Mesendoderm (in vitro differentiated cells): ENCODE measurements at places on chromosomes 16 and 17.

DNA sequence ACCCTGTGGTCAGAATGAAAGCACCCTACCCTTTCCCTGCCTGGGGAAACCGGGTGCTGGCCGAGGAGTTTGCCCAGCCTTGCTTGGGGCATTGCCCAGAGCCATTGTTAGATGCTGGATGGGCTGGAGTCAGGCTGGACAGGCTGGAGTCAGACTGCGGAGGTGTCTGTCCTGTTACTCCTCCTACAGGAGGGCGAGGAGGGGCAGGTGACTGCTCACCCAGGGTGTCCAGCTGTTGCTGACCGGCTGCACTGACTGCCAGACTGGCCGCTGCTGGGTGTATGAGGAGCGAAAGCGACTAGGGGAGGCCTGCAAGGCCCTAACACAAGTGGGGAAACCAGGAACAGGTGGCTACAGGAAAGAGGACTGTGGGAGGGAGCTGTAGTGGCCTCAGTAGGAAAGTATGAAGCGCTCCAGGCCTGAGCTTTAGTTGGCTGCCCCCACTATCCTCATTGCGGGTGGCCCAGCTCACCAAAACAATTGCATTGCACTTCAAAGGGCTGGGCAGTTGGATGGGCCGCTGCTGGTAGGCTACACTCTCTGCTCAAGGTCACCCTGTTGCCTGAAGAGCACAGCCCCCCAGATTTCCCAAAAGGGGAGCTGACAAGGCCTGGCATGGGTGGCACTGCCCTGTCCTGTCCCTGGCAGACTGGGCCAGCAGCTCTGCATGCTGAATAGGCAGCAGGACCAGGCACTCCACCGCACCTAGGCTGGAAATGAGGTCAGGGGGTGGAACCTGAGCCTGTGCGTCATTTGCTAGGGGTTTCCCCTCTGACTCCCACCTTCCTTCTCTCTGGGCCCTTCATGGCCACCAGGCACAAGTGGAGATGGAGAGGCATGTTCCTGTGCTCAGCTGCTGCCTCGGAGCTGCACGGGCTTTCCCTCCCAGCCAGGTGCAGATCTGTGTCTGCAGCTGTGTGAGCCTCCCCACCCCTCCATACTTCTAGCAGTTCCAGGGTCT lies 18.4 kb downstream of the LDHD start:
- DNase-seq = no peak

DNA sequence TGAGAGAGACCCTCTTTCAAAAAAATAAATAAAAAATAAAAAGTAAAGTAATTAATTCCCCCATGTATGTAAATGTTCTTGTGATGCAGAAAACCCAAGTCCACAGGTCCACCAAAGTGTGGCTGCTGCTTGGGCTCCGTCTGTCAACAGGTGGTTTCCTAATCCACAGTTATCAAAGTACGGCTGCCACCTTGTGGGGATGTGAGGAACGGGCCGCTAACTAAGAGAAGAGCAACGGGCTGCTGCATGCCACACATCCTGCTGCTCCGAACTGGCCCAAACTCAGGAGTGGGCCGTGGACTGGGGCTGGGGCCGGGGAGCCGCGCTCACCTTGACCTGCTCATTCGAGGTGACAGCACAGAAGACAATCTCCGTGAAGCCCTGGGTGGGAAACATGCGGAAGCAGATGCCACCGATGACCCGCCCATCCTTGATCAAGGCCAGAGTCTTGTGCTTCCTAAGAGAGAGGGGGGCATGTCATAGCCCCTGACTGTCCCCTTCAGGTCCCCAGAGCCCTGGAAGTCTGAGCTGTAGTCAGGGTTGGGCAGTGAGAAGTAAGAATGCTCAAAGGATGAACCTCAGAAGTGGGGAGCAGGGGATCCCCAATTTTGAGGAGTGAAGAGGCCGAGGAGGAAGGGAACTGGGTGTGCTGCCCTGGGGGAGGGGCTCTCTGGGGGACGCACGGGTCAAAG lies 4.3 kb downstream of the KAT2A start:
- DNase-seq = peak; percentile 87

DNA sequence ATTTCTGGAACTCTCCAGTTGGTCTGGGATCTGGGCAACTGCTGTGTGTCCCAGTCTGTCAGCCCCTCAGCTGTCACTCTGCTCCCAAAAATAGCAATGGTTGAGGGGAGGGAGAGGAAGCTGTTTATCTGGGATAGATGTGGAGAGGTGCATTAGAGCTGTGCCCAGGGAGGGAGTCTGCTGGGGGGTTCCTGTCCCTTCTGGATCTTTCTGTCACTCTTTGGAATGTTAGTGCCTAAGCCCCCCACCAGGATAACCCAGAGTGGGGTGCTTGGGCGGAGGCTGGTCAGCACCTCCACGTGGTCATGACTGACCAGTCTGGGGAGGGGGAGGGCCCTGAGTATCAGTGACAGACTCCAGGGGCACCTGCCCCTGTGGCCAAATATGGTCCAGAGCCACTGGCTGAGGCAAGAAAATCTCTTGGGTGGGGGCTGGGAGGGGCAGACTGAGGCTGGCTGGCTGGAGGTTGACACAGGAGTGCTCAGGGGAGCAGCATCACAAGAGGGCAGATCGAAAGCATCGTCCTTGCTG lies at the start of gene UNC45B:
UNC45B (plus strand) TSS at position 443 of the 531 bp plus-strand sequence. CDS start 447 bp downstream, outside the sequence.
- DNase-seq = no peak

- no peak for DNase-seq
These were observed 81.4 kb upstream of the PSMD7 start for GRCh38 chr16:74215249-74215648.

GRCh38 chr17:47703191-47703591 lies 9.2 kb downstream of the TBKBP1 start:
- no peak for DNase-seq

DNA sequence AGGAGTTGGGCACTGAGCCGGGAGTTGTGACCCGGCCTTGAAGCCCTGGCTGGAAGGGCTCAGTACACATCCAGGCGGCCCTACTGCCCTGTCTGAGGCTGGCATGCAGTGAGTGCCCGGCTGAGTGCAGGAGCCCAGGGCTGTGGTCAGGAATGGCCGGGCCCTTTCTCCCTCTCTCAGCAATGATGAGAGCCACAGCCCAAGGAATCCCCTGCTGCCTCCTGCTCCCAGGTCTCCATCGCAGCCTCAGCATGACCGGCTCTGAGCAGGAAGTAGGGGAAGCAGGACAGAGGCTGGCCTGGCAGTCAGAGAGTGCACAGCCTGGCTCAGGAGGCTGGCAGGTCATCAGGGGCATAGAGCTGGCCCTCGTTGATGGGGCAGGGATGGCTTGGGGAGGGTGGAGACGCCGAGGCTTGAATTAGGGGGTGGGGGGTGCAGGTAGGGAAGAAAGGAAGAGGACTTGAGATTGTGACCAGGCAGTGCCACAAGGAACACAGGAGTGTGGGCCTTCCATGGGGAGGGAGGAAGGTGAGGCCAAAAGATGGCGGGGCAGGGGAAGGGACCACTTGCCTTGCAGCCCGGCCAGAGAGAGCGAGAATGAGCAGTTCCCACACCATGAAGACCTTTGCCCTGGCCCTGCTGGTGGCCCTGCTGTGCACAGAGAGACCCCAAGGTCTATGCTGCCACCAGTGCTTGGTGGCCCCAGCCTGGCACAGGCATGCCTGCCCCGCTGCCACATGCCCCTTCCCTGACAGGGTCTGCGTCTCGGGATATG lies 32.1 kb upstream of the KRT17 start:
- DNase-seq = no peak

- no peak for DNase-seq
These were observed 491 bp downstream of the POLR2C start for GRCh38 chr16:57462978-57463362.

DNA sequence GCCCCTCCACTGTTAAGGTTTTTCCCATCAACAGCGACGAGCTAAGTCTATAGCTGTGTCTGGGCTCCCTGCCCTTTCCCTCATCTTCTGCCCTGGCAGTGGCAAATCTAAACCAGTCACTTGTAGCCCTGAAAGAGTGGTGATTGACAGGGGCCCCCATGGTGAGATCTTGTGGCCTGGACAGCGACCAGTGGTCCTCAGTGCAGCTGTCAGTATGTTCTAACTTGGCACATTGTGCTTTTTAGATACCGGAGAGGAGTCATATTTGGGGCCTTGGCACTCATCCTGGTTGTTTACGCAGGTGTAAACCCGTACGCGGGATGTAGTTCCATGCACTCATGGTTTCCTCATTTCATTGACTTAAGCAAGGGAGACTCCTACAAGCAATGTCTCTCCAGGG lies 57.5 kb upstream of the ARHGAP44 start:
- DNase-seq = no peak

DNA sequence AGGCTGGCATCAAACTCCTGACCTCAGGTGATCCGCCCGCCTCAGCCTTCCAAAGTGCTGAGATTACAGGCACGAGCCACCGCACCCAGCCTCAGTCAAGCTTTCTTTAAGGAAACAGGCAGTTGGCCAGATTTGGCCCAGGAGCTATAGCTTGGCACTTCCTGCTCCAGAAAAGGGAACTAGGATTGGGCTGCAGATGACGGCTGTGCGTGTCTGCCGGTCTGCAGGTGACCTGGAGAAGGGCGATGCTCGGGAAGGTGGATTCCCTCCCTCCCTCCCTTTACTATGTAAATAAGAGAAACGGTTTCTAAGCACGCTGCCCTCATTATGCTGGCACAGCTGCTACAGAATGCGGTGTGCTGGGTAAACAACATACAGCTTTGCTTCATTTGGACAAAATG lies 215.9 kb downstream of the RPTOR start:
- DNase-seq = no peak

DNA sequence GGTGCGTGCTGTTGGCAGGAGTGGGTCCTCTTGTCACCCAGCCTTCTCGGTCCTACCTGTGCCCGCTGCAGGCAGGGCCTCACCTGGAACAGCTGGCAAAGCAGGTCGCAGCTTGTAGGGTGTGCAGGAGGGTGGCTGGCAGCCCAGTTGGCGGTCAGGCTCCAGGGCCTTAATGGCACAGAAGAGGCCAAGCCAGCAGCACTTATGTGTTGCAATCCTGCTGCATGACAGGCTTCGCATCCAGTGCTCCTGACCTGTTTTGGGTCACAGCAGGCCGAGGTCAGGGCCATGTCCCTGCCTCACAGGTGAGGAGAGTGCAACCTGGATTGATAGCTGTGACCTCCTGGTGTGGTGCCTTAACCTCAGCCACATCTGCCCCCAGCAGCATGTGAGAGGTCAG lies 31.9 kb downstream of the ZC3H18 start:
- DNase-seq = no peak

- no peak for DNase-seq
These were observed 257 bp downstream of the SNAI3 start for GRCh38 chr16:88686062-88686438.

- DNase-seq = no peak
These were observed 43.5 kb downstream of the CYB561 start for GRCh38 chr17:63402431-63403212.

- DNase-seq = peak; percentile 88
These were observed 2.9 kb upstream of the CACNG3 start for GRCh38 chr16:24253192-24253591.

GRCh38 chr16:52578829-52579498 lies 32.0 kb upstream of the TOX3 start:
- DNase-seq = no peak

DNA sequence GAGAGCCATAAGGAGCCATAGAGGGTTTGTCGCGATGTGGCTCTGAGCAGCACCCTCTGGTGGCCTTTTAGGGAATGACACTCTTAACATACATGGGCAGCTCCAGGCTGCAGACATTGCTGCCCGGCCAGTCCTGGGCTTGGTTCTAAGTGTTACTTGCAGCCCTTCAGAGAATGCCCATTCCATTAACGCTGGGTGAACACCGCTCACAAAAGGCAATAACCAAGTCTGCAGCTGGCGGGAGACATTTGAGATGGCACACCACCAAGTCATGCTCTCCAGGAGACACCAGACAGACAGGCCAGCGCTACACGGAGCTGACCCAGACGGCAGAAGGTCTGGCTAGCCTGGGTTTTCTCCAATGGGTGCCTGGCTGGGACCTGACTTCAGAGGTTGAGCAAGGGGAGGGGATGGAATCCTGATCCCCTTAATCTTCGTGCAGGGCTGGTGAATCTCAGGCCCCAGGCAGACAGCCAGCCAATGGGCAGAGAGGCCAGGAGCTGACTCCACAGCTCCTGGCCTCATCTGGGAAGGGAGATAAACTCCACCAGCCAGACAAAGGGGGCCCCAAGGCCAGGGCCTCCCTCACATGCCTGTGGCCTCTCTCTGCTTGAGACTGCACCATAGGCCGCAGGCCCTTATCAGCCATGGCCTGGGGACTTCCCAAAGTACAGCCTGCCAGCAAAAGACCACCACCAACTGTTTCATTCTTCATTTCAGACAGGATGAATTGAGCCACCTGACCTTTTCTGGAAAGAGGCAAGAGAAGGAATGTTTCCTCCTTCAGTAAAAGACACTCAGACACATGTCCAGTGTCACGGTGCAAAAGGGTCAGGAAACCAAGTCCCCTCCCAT lies 58.8 kb downstream of the ZDHHC7 start:
- peak; percentile 84 for DNase-seq

GRCh38 chr16:89332902-89333245 lies 115.4 kb downstream of the ZNF778 start:
- DNase-seq = no peak

GRCh38 chr17:49676276-49676868 lies 1.5 kb downstream of the SPOP start:
- peak; percentile 77 for DNase-seq

- DNase-seq = no peak
These were observed 947 bp downstream of the SLC7A6OS start for GRCh38 chr16:68309799-68310198.

- peak; percentile 76 for DNase-seq
These were observed at the start of gene MFSD6L for GRCh38 chr17:8798846-8799569. Gene MFSD6L, minus strand, starts transcription at chr17:8799365. Its CDS starts 245 bp downstream, at chr17:8799120.

DNA sequence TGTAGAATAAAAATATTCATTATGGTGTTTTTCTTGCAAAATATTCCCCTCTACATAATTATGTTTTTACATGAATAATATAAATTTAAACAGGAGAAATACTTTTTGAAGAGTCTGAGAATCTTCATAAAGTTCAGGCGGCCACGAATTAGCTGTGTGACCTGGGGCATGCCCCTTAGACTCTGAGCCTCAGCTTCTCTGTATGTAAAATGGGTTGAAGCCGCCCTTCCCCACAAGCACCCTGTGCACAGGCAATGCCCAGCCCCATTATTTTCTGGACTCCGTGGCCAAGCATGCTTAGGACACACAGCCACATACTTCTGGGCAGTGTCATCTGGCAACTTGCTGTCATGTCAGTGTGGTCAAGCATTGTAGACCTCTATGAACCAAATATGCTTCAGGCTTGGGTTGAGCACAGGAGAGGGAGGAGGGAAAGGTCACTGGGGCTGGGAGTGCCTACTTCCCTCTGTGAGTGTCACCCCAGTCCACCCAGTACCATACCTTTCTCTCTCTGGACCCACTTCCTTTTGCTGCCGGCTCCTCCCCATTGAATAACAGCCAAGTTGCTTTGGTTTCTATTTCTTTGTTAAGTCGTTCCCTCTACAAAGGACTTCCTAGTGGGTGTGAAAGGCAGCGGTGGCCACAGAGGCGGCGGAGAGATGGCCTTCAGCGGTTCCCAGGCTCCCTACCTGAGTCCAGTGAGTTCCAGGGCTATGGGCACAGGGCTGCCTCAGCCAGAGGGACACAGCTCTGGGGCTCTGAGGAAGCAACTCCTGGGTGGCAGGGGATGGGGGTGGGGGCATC lies at the start of gene LGALS9:
LGALS9 (plus strand) TSS at position 582 of the 804 bp plus-strand sequence; CDS start at position 660, 78 bp downstream.
- no peak for DNase-seq

GRCh38 chr17:40675905-40676304 lies 10.9 kb upstream of the KRT222 start:
- DNase-seq = no peak
